ELR (cell line): ENCODE measurements at places on chromosomes 11 and 22.

- no peak for DNase-seq
These were observed 46.8 kb downstream of the SLN start for GRCh38 chr11:107665018-107665417.

DNA sequence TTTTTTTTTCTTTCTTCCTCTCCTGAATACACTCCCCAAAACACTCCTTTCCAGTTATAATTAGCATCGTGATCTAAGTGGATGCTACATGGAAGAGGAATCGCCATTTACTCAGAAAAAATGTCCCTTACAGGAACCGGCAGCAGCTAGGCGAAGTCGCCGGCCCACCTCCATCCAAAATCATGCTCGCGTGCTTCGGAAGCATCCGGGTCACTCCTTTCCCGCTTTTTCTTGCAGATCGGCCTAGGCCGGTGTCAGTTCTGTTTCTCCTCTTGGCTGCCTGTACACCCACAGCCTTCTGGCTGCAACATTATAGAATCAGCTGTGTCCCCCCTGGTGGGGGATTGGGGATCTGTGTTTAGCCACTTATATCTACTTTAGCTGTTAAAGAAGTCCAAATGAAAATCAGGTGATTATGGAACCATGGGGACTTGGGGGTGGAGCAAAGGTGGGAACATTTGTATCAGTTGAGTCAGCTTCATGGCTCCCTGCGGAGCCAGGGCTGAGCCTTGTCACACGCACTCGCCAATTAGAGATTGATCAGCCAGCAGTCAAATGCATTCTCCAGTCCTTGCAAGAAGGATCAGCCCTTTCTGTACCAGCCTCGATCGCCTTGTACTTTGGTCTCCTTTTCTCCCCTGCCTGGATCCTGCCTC lies 36.3 kb downstream of the ASRGL1 start:
- no peak for DNase-seq

GRCh38 chr22:50035976-50036724 lies 21.9 kb downstream of the TTLL8 start:
- DNase-seq = no peak

- no peak for DNase-seq
These were observed 78.7 kb downstream of the ZNRF3 start for GRCh38 chr22:28962042-28962554.

- DNase-seq = no peak
These were observed 1272.6 kb downstream of the BRD1 start for GRCh38 chr22:48554893-48555572.

- DNase-seq = no peak
These were observed at the start of gene OOSP2 for GRCh38 chr11:60040109-60040508. Gene OOSP2, plus strand, starts transcription at chr11:60040409. Its CDS starts 51 bp downstream, at chr11:60040460.

GRCh38 chr11:119318240-119319135 lies 1.6 kb upstream of the MCAM start:
- peak; percentile 87 for DNase-seq

DNA sequence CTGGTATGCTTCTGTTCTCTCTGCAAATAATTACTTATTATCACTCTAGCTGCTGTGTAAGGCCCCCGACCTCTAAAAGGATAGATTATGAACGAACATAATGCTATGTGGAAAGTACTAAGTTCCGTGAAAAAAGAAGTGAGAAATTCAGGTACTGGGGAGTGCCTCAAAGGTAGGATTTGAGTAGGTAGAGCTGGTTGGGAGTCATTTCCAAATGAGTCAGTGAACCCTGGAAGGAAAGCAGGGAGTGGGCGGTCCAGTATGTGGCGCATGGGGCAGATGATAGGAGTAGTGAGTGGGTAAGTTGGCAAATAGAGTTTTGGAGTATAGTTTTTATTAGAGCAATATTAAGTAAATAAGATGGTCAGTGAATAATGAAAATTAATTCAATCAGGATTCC lies 2.4 kb downstream of the ZC3H12C start:
- peak; percentile 34 for DNase-seq

DNA sequence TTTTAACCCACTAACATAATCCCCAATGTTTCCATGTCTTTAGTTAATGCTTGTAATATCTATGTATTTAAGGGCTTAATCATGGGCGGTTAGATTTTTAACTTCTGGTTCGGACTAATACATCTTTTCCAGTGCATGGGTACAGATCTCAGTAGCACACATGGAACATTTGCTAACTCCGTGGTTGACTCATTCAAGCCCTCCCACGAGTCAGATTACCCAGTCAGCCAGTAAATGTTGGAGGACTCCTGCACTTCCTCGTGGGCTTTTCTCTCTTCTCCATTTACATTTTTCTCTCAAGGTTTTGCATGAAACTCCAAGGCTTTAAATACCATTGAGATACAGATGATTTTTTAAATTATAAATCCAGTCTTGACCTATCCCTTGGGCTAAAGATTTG lies 313.9 kb downstream of the ST3GAL4 start:
- DNase-seq = peak; percentile 15

GRCh38 chr22:48262596-48263430 lies 1500.4 kb downstream of the TBC1D22A start:
- no peak for DNase-seq

- no peak for DNase-seq
These were observed 535.1 kb downstream of the TMEM135 start for GRCh38 chr11:87572881-87573280.

DNA sequence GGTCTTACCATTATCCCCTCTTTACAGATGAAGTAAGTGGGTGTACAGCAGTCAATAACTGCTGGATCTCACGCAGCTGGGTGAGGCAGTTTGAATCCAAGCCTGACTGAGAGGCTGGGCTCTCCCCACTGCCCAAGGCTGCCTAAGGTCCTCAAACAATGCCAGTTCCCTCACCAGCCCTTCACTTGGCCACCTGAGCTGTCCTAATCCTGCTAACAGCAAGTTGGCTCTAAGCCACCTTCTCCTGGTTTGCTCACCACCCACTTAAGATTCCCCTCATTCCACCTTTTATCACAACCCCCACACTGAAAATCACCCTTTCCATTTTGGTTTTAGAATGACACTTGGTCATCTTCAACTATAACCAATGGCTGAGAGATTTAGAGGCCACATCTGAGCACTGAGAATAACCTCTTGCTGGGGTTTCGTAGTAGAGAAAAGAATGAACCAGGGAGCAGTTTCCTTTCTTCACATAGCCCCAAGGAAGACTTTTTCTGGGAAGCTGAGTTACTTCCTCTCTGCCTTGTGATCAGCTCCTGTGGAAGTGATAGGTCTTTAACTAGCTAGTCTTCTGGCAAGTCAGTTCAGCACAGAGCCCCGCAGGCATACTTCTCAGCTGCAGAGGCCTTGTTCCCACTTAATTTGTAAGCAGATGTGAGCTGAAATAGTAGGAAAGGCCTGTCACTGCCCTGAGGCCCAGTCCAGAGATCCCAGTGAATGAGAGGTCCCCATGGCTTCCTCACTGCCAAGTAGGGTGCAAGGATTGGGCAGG lies 57.8 kb upstream of the TTC12 start:
- peak; percentile 16 for DNase-seq

- no peak for DNase-seq
These were observed 182.3 kb downstream of the OPCML start for GRCh38 chr11:133350045-133350444.

- DNase-seq = no peak
These were observed 58.6 kb downstream of the SIK2 start for GRCh38 chr11:111660822-111661221.

- no peak for DNase-seq
These were observed 871 bp upstream of the SIDT2 start for GRCh38 chr11:117177534-117178209.

DNA sequence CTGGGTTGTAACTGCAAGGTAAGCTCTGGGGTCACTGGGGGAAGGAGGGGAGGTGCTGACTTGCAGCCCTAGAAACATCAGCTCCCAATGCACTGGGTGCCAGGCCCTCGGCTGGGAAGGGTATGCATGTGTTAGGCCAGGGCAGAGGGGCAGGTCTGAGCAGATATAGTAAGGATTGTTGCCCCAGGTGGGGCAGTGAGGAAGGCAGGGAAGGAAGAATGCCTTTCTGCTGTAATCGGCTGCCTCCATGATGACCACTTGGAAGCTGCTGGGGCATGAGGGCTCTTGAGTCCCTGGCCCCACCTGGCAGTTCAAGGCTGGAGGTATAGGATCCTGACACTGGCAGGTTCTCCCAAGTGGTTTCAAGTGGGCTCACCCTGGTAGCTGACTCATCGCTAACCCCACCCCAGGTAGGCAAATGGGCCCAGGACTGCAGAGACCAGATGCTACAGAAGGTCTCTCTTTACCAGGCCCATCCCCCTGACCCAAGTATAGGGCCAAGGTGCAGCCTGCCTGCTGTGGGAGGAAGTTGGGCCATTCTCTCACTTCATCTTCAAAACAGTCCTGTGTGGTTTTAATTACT lies 56.7 kb downstream of the TIMP3 start:
- DNase-seq = no peak

DNA sequence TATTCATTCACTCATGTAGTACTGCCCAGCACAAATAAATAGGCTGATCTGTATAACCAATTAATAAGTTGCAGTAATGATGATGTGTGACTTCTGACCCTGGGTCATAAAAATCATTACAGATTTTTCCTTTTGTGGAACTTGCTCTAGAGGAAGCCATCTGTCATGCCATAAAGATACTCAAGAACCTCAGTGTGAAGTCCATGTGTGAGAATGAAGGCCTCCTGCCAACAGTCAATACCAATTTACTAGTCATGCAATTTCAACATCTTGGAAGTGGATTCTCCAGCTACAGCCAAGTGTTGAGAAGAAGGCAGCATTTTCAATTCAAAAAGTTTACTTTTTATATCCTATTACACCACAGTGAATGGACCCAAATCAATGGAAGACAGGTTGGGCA lies 435.6 kb upstream of the LRRC4C start:
- DNase-seq = no peak
